ENCODE measurements at places on chromosomes 3 and 15.

DNA sequence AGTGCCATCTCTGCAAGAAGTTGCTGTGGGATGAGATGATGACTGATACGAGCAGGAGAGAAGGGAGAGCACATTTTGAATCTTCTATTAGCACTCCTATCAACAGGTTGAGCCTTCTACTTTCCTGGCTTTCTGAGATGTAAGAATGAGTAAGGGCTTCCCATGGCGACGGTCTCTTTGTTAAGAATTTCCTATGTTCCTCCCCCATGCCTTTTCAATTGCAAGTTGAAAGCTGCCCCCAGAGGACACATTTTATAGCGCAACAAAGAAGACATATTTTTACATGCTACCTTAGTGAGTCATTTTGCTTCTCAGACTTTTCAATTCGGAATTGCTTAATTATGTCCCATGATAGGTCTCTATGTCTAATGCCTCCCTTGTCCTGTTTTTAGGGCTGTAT is 71.3 kb upstream of the LRTM1 start:
- DNase-seq, result no peak

GRCh38 chr3:40588406-40588805 is 63.6 kb downstream of the ZNF621 start:
- no peak for DNase-seq

DNA sequence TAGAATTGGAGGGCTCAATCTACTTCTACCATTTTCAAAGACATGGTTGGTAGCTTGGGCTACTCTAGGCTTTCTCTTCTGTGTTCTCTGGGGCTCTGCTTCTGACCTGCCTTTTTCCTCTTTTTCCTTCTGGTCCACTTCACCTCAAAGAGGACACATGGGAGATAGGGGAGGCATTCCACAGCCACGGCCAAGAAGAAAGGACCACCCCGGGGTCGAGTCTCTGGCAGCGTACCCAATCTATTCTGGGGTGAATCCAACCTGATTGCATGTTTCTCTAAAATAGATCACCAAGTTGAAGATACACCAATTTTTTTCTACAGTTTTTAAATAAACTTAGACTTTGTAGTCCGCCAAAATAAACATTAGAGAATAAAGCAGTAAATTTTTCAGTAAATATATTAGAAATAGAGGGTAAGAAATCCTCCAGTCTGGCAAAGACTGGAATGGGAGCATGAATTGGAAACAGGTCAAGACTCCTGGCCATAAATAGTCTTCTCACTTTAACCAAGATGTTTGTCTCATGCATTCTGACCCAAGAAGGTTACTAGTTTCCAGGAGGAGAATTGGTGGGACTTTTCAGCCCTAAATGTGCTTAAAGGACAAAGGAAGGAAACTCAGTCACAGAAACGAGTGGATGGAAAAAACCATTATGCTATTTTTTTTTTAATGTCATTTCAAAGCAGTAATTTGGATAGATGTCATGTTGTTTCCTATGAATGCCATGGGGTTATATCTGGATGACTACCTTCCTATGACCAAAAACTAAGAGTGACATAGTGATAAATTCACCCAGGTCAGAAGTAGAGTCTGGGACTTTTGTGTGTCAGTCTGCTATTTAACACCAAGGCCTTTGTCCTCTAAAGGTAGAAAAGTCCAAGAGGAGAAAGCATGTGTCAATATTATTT is 71.3 kb upstream of the PHLDB2 start:
- DNase-seq, result no peak

DNA sequence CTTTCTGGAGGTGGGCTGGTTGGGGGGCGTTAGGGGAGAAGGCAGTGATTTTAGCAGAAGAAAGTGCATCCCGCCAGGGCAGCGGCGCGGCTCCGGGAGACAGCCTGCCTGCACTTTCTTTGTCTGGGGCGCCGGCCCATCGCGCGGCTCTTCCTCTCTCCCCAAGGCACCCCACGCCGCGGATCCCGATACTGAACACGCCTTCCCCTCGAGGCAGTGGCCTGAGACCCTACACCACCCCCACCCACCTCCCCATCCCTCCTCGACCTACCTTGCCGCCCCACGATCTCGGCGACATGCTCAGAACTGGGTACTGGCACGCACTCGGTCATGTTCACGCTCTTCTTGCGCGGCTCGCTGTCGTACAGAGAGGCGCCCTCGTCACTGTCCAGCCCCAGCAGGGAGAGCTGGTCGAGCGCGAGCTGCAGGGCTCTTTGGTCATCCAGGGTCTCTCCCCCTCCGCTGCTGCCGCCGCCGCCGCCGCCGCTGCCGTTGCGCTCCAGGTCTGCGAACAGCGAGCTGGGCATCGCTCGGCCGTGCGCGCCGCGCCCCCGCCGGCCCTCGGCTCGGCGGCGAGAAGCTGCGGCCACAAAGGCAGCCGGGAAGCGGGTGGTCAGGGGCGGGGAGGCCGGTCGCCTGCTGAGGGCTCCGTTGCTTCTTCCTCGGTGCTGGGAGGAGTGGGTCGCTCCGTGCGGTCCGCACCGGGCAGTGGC is 483 bp downstream of the MEX3B start:
- no peak for DNase-seq
